ENCODE measurements at places on chromosomes 4 and X.

- DNase-seq: no peak
These were observed 282.7 kb downstream of the PPP3CA start for GRCh38 chr4:101064541-101065180.

GRCh38 chr4:60216752-60217151 lies 983.4 kb upstream of the ADGRL3 start:
- DNase-seq: no peak

DNA sequence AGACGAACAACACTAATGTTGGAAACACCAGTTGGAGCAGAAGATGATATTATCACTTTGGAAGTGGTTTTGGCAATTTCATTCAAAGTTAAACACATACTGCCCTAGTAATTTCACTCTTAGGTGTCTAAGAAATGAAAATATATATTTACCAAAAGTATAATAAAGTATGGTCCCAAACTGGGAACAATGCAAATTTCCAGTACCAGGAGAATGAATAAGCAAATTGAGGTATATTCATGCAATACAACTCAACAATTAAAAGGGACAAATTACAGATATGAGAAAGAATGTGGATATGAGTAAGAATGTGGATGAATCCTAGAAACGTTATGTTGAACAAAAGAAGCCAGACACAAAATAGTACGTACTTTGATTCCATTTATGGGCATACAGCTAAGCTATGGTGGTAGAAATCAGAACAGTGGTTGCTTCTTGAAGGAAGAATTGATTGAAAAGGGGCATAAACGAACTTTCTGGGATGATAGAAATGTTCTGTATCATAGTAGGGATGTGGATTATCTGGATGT lies 10.0 kb downstream of the ELMOD2 start:
- no peak for DNase-seq

DNA sequence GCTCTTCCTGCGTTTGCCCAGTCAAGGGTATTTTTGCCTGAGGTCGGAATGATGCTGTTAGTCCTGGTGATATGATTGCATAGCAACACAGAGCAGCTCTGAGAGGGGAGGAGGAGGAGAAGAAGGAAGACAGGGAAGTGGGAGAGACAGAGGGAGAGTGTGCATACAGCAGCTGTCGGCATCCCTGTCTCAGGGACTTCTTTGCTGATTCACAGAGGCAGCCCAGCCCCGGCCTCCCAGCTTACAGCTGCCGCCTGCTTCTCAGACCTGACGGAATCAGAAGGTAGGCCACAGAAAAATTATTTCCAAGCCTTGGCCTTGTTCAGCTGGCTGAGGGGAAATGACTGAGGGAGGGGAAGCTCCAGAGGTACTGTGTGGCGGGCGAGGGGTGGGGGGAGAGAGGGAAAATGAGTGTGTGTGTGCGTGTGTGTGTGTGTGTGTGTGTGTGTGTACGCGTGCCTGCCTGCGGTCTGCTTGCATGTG lies 319 bp downstream of the DRP2 start:
- DNase-seq: no peak

GRCh38 chr4:2432991-2433530 lies 14.3 kb downstream of the CFAP99 start:
- DNase-seq: no peak
